ENCODE measurements at places on chromosomes 16 and 17.

DNA sequence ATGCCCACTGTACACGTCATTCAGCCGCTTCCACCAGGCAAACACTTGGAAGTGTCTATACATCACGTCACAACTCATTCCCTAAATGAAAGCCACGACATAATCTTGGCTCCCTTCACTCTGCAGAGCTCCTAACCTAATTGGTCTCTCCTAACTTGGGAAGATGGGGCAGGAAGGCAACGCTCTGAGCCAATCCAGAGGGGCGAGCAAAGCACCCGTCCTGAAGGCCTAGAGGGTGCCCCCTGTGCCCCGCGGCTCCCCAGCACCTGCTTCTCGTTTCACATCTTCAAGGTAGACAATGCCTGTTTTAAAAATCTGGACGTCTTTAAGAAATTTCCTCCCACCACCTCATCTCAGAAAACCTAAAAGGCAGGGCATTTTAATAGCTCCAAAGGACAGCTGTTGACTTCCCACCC, 1.0 kb downstream of the CSNK2A2 start:
- DNase-seq = no peak

DNA sequence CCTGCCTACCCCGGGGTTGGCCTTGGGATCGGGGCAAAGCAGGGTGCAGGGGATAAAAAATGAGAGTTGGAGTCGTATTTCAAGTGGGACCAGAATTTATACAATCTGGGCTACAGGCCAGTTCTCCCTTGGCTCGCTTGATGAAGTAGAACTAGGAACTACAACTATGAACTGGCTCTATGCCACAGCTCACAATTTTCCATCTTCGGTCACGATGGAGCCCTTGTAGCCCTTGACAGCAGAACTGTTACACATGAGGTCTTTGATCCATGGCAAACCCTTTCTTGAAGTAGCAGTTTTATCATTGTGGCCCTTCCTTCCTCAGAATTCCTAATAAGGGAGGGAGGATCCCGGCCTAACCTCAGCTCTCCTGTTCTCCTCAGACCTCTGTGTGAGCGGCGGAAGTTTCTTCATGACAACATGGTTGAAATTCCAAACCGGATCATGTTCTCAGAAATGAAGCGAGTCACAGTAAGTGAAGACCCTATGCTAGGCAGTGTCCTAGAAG, 17.1 kb downstream of the LIG3 start:
- DNase-seq = no peak

DNA sequence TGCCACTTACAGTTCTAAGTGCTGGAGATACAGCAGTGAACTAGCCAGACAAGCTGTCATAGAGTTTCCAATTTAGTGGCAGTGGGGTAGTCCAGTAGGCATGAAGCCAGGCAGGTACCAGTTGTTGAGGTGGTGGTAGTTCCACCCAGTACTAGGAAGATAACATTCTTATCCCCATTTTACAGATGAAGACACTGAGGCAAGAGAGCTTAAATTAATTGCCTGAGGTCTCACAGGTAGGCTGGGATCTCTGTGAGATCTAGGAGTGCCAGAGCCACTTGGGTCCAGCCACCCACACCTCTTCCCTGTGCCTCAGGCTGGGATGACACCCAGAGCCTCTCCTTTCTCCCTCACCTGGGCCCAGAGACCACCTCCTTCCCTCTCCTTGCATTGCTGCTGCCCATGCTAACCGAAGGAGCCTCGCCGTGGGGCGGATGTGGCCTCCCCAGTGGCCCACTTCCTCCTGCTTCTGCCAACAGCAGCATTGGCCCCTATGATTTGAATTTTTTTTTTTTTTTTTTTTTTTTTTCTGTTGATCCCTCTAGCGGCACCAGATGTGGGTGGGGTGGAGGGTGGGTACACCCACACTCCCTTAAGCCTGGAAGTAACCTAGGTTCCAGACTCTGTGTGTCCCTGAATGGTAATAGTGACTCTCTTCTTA, 114.0 kb downstream of the PRKCB start:
- no peak for DNase-seq

GRCh38 chr17:9098242-9098825, 77.0 kb downstream of the NTN1 start:
- DNase-seq = no peak

DNA sequence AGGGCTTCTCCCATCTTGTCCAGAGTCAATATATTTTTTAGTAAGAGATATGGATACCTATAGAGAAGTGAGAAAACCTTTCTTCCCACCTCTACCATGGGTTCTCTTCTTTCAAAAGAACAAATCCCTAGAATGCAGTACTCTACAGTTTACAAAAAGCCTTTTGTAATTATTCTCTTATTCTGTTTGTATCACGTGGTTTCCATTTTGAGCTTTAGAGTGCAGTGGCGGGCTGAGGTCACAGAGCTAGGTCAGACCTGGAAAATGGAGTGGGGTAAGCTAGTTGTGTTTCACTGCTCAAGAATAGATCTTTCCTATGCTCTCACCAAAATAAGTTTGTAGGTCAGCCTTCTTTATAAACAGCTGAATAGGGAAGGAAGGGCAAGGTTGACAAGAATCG, 85.3 kb upstream of the MAF start:
- no peak for DNase-seq

DNA sequence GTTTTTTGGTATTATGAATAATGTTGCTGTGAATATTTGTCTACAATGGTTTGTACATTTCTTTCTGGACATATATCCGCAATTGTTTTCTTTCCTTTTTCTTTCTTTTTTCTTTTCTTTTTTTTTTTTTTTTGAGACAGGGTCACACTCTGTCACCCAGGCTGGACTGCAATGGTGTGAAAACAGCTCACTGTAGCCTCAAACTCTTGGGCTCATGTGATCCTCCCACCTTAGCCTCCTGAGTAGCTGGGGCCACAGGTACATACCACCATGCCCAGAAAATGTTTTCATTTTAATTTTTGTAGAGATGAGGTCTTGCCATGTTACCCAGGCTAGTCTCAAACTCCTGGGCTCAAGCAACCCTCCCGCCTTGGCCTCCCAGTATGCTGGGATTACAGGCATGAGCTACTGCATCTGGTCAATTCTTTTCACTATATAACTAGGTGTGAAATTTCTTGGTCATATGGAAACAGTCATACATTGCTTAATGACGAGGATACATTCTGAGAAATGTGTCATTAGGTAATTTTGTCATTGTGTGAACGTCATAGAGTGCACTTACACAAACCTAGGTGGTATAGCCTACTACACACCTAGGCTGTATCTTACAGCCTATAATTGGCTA, 15.2 kb downstream of the IL21R start:
- no peak for DNase-seq

DNA sequence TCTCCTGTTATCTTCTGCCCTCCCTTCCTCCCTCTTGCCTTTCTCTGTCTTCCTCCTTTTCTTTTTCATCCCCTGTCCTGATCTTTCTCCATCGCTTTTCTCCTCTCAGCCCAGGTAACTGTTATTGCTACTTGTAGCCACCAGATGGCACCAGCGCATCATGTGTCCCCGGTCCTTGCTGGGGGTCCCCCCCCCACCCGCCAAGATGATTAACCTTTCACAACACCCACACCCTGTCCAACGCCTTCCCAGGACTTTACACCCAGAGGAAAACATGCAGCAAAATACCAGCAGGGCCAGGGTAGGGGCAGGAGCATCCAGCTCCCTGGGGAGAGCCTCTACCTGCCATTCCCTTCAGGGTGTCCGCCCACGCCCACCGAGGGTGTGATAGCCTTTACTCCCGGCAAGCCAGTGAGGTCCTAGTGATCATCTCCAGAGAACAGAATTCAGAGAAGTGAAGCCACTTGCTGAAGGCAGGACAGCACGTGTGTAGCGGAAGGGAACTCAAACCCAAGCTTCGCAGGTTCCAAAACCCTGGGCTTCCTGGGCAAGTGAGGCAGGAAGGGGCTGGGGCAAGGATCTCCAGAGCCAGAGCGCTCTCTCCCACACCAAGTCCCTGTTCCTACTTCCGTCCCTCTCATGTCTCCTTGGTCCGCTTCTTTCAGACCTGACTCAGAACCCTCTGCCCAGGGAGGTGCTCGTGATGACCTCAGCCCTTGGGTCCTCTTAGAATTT, 13.4 kb upstream of the TAC4 start:
- no peak for DNase-seq

Data from NCI-H1930 (cell line).